CD4-positive, alpha-beta T cell treated with Interleukin-15 for 1 hour (primary cell): ENCODE measurements at places on chromosomes 1 and 21.
A peak's percentile ranks its signal among the peaks of the same experiment; 100 is the strongest.

DNA sequence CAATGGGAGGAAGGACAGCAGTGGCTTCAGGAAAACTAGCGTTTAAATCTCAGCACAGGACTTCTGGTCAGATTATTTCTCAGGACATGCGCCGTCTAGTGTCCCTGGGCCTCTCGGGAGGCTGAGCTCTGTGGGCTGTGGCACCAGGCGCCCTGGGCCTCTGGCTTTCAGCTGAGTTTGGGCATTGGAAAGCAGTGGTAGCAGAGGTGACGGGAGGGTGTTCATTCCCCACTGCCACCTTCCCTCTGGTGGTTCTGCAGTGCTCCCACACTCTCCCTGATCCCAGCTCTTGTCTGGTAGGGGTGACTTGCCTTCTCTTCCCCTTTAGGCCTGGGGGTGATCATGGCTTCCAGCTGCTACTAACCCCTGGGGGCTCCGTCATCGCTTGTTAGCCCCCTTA, 42.2 kb upstream of the USP1 start:
- DNase-seq = no peak

DNA sequence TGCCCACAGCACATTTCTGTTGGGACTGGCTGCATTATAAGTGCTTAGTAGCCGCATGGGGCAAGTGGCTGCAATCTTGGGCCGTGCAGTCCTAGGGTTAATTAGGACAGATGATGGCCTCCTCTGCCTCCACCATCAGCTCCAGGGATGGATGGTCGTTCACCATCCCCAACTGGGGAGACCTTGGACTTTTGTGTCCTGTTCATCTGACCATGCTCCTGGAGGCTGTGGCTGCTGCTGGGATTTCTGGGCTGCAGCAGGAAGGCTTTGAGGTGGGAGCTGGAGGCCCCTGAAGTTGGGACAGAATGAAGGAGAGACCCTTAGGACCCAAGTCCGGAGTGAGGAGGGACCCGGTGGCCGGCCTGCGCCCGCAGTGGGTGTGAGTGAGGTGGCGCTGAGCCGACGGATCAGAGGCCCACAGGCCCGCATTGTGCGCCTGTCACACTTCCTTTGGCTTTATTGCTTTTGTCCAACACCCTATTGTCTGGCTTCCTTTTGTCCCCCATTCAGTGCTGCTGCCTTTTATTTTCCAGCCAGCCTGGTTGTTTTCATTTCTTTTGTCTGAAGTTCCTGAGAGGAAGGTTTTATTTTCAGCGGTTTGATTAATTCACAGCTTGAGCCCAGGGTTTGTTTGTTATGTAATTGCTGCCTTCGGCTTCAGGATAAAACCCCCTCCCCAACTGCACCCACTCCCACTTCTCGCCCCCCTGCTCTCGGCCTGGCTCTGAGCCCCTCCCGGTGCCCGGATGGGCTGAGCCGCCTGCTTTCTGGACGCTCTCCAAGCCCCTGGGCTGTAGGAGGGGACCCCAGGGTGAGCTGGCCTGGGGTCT, 35.6 kb downstream of the SOX13 start:
- DNase-seq = no peak

DNA sequence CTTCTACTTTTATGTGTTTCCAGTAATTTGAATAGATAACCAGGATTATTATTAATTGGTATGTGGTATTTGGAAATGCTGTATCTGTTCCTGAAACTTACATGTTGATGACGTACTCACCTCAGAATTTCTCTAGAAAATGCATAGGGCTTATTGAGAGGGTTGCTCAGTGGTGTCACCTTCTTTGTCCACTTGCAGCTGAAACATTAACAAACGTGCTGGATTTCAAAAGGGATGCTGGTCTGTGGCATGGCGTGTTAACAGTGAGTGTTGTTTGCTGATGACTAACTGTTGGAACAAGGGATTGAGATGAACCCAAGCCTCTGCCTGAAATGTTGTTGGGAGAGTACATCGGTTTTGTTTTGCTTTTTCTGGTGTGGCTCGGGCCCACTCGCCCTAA, 67.9 kb downstream of the S100B start:
- no peak for DNase-seq

DNA sequence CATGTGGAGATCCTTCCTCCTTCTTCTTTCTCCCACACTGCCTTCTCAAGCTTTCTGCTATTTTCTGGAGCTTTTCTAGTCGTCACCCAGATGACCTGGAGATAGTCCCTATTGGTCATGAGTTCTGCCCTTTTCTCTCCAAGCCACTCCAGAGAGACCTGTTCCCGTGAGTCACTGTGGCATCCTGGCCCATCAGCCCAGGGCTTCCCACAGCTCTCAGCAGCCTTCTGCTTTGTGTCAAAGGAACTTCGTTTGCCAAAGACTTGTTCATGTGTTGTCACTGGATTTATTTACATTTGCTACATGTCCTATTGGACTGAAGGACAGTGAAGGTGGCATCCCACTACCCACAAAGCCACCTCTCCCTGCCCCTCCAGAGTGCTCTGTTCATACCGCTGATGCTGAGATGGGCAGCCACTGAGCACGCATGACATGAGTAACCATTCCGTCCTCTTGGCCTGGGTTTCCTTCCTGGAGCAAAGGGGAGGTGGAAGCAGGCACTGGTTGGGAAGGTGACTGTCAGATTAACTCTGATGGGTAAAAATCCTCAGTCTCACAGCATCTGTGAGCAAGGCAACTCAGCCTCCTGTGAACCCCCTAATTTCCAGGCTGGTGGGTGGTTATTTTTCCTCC, 119.2 kb downstream of the EDEM3 start:
- DNase-seq = no peak

DNA sequence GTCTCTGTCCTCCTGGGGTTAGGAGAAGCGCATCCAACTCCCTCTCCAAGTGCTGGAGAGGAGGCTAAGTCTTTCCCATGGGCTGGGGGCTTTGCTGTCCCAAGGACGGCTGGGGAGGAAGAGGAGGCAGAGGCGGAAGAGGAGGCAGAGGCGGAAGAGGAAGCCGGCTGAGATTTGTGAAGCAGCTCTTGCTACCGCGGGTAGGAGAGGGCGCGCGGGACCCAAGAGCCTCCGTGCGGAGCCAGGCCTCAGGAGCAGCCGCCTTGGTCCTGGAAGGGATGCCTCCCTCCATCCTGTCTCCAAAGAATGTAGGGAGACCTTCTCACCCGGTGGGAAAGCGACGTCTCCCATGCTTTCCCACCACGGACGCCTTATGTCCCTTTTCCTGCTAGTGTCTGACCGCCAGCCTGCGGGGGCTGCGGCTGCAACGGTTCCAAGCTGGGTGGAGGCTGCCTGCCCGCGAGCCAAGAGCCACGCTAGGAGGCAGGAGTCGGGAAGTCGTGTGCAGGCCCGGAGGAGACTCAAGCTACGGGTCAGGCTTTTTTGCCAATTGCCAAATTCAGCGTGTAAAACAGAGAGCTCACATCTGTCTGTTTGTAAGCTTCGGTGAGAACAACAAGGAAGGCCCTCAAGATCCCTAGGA, 320.3 kb downstream of the FAM72C start:
- no peak for DNase-seq

DNA sequence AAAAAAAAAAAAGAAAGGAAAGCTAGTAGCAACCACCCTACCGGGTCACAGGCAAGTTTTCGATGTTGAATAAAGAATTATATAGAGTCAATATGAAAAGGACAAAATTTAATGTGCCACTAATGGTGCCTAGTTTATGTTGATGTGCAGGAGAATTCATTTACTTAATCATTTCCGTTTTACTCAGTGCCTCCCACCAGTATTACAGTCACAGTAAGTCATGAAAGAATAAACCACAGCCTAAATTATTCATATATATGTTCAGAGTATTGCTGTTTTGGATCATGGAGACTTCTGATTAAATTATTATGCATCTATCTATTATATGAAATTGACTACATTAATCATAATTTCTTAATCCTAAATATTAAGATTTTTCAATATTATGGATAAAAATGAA, 35.3 kb downstream of the FNBP1L start:
- DNase-seq = no peak

GRCh38 chr1:211705467-211706091, 30.2 kb upstream of the NEK2 start:
- DNase-seq = no peak

DNA sequence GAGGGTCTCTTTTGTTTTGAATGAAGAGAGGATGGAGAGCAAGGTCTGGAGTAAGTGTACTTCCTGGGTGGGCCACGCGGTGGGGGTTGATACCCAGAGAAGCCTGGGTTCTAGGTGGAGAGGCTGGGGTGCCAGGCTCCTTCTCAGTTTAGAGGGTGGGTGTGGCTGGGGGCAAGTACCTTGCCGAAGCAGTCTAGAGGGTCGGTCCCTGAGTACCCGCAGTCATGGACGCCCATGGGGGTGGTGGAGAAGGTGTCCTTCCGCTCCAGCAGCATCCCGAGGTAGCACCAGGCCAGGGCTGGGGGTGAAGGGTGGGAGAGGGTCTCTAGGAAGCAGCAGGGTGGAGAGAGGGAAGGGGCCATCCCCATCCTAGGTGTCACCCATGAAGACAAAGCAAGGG, 14.3 kb downstream of the TTC22 start:
- no peak for DNase-seq

DNA sequence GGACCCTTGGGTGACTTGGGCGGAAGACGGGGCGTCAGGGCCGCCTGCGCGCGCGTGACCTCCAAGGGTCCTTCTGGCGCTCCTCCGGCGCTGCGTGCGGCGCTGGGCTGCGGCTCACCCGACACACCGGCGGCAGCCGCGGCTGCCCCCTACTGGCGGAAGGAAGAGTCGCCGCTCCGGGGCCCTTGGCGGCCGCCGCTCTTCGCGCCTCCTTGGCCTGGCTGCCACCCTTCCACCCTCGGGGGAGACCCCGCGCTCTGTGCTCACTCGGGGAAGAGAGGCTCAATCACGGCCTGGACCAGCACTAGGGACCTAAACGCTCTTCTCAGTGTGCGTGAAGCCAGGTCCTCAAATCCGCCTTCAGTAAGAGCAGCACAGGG, 89.7 kb downstream of the DMRTA2 start:
- DNase-seq = peak; percentile 41

GRCh38 chr1:193592317-193592716, 405.9 kb upstream of the B3GALT2 start:
- DNase-seq = no peak

- DNase-seq = no peak
Measured at GRCh38 chr21:36350282-36350910, 30.4 kb downstream of the MORC3 start.

GRCh38 chr1:228833911-228834688, 98.8 kb downstream of the RHOU start:
- no peak for DNase-seq

DNA sequence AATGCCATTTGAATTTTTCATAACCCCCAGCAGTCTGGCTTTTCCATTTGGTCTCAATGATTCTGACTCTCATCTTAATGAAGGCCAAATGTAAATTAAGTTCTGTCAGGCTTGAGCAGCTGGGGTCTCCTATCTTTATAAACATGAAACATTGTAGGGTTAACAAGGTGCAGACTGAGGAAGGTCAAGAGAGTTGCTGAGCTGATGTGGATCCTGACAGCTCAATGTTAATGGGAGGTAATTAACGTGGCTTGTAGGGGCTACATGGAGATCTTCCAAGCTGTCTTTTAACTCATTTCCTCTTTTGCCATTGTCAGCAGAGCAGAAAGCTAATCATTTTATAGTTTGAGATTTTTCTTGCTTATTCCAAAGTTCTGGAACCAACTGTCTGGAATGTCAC, 55.2 kb downstream of the FGGY start:
- DNase-seq = no peak

- no peak for DNase-seq
Measured at GRCh38 chr1:58895559-58896145, 111.8 kb upstream of the JUN start.

DNA sequence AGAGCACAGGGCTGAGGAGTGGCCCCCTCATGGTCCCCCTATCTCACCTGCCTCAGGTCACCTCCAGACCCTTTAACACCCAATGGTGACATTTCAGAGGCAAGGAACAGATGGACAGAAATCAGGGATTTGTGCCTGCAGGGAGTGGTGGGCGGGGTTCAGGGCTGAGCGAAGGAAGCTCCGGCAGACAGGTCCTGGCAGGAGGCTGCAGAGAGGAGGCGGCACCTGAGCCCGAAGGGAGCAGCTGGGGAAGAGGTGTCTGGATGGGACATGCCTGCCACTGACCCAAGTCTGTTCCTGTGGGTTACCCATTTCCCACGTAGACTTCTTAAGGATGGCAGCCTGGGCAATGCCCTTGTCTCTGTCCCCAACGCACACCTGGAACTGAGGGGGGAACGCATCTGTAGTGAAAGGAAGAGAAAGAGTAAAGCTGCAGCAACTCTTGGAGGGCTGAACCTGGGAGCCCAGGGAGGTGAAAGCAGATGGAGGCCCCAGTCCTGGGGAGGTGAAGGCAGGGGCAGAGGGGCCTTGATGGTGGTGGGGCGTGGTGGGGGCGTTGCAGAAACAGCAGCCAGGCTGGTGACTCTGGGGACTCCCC, 61.6 kb upstream of the ADARB1 start:
- no peak for DNase-seq

GRCh38 chr1:53951697-53952096, 5.5 kb downstream of the LRRC42 start:
- DNase-seq = no peak

GRCh38 chr1:196650403-196650802, 1.4 kb upstream of the CFH start:
- DNase-seq = no peak

- no peak for DNase-seq
Measured at GRCh38 chr1:36217670-36218069, 6.6 kb upstream of the THRAP3 start.

DNA sequence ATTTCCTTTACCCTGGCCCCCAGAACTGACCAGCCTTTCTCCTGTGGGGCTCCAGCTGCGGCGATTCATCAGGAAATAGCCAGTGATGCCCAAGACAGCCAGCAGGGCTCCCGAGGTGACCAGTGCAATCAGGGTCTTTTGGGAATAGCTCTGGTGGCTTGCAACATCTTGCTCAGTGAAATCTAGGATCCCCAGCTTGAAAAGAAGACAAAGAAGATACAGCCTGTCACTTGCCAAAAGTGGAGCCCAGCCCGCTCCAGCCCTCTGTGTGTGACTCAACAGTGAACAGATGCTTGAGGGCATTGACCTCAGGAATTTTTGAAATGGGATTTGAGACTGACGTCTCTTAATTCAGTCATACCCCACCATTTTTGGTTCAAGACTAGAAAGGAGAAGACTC, 22.3 kb downstream of the CD34 start:
- no peak for DNase-seq

GRCh38 chr1:223842784-223843183, 3.0 kb downstream of the TP53BP2 start:
- no peak for DNase-seq

DNA sequence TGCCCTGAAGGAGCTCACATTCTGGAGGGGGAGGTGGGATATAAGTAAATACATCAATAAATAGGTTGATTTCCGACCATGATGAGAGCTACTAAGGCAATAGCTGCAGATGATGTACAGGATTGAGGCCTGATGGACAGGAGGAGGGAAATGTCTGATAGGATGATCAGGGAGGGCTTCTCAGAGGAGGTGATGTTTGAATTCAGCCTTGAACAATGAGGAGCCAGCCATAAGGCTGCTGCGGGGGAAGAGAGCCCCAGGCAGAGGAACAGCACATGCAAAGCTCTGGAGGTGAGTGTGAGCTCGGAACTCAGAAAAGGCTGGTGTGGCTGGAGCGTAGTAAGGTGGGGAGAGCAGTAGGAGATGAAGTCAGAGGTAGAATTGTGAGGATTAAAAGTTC, 411.7 kb downstream of the PTPRU start:
- no peak for DNase-seq
